Upper lobe of left lung (tissue), 6 donors: ENCODE measurements at places on chromosomes 6 and 20. TPM values are rescaled to one million over a fixed set of nuclear protein-coding genes. Genes with fewer than 3 reads are reported as not detected.

CCN6 gene
- not detected for total RNA-seq

TMEM244 gene
- not detected for total RNA-seq

TRIM15 gene
- 1.0 TPM for total RNA-seq

DNA sequence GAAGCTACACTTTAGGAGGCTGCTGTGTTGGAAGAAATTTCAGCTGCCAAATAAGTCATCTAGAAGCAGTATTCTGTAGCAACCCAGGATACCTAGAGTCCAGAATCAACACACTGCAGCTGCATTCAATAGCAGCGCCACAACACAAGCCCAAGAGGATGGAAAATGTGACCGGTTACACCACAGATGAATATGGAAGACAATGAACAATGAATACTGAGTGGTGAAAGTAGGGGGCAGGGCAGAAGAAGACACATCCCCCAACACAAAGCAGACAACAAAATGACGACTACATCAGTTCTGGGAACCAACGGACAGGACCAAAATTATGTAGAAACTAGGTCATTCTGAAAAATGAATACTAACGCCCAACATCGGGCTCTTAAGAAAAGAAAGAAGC is 38.2 kb downstream of the KIF6 start:
- no peak overlapping the region for H3K27ac ChIP-seq
- no peaks in the 10 kb centered on the region for H3K4me1 ChIP-seq
- no peak for DNase-seq
- H3K27me3 ChIP-seq = no peaks in the 10 kb centered on the region
- H3K4me3 ChIP-seq = no peak overlapping the region
- H3K36me3 ChIP-seq = no peaks in the 10 kb centered on the region

- no peak overlapping the region for H3K27ac ChIP-seq
- no peak for DNase-seq
- peaks cover 9% of the 10 kb centered on the region for H3K4me1 ChIP-seq
- H3K36me3 ChIP-seq = no peaks in the 10 kb centered on the region
- H3K4me3 ChIP-seq = no peak overlapping the region
These were observed 21.6 kb upstream of the TBC1D7 start for GRCh38 chr6:13349811-13350506.

GRCh38 chr6:147141711-147142308 is 62.4 kb upstream of the STXBP5 start:
- DNase-seq = no peak
- no peaks in the 10 kb centered on the region for H3K36me3 ChIP-seq
- no peaks in the 10 kb centered on the region for H3K27me3 ChIP-seq
- H3K27ac ChIP-seq = no peak overlapping the region

DNA sequence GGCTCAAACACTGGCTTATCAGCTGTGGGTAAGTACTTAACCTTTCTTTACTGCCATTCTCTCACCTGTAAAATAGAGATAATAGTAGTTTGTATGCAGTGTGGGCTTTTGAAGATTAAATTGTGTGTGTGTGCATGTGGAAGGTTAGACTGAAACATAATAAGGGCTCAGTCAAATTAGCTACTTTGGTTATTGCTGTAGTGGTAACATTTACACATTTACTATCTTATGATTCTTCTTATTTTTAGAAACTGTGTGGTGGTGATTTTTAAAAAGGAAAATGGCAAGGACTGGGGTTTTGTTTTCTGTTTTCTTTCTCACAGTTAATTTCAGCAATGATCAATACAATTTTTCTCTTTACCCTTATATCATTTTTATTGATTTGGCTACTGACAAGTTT is 206.9 kb downstream of the NKAIN2 start:
- no peaks in the 10 kb centered on the region for H3K4me1 ChIP-seq
- H3K27ac ChIP-seq = no peak overlapping the region
- H3K4me3 ChIP-seq = no peak overlapping the region
- no peak for DNase-seq

- H3K27ac ChIP-seq = no peak overlapping the region
- H3K4me3 ChIP-seq = no peak overlapping the region
- DNase-seq = no peak
- no peaks in the 10 kb centered on the region for H3K27me3 ChIP-seq
These were observed 80.2 kb downstream of the PLCB4 start for GRCh38 chr20:9149087-9149486.

DNA sequence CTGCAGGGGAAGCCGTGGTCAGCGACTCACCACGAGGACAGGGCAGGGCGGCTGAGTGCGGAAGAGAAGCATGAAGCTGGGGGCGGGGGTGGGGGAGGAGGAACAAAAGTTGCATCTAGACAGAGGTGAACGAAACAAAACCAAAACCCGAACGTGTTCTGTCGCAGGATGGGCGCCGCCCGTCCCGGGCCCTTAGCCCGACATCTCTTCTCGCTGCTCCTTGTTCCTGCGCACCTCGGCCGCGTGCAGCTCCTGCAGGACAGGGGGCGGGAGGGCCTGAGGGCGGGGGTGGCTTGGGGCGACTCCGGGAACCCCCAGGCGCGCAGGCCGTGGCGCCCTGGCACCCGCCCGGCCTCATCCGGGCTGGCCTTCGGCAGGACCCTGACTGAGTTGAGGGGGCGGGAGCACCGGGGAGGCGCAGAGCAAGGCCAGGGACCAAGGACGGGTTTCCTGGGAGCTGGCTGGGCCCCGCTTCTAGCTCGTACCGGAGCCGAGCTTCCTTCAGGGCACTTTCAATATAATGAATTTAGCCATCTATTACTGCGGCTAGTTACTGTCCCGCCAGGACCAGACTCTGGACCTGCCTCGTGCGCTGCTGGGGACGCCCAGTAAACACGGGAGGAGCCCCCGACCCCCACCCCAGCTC is 12.0 kb downstream of the STMN3 start:
- peaks cover 20% of the 10 kb centered on the region for H3K4me1 ChIP-seq
- no peaks in the 10 kb centered on the region for H3K36me3 ChIP-seq
- peak overlapping the region; percentile 93 for H3K27ac ChIP-seq
- peak overlapping the region; percentile 90 for H3K4me3 ChIP-seq
- DNase-seq = peak; percentile 91

DNA sequence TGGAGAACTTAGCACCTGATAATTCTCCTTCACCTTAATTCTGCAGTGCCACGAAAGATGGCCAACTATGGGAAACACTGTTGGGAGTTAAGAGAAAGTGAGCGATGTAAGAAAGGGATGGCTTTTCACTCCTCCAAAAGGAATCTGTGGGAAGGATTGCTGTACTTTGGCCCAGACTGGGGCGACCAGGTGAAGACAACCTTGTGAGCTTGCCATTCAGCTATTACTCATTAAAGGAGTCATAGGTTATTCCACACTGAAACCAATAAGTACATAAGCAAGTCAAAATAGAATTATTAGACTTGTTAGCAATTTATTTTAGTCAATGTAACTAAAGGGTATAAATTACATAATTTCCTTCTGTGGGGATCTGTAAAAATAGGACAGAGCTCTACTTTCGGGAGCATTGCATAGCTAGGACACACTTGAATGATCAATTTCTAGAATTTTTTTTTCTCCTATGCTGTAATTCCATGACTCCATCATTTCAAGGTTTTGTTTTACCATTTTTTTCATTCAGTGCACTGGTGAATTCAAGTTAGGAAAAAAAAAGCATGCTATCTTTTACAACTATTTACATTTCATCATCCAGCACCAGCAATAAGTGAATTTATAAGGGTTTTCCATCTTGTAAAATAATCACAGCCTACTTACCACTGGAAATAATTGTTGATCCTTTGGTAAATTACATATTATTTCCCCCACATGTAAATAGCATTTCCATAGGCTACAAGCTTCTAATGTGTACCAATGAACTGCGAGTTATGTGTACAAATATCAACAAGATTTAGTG is 231.7 kb downstream of the SIM1 start:
- H3K4me3 ChIP-seq = no peak overlapping the region
- no peak for DNase-seq
- H3K36me3 ChIP-seq = no peaks in the 10 kb centered on the region
- no peak overlapping the region for H3K27ac ChIP-seq
- peaks cover 4% of the 10 kb centered on the region for H3K4me1 ChIP-seq

- no peaks in the 10 kb centered on the region for H3K36me3 ChIP-seq
- peak; percentile 64 for DNase-seq
- no peaks in the 10 kb centered on the region for H3K27me3 ChIP-seq
- H3K4me3 ChIP-seq = no peak overlapping the region
- H3K27ac ChIP-seq = no peak overlapping the region
These were observed 163.5 kb downstream of the KIF6 start for GRCh38 chr6:39561536-39562266.

- H3K27me3 ChIP-seq = no peaks in the 10 kb centered on the region
- no peaks in the 10 kb centered on the region for H3K36me3 ChIP-seq
- H3K4me3 ChIP-seq = no peak overlapping the region
- no peak overlapping the region for H3K27ac ChIP-seq
These were observed 509.9 kb upstream of the POU3F2 start for GRCh38 chr6:98324446-98324845.

- no peaks in the 10 kb centered on the region for H3K4me1 ChIP-seq
- no peak overlapping the region for H3K4me3 ChIP-seq
- no peak for DNase-seq
- H3K27me3 ChIP-seq = no peaks in the 10 kb centered on the region
- no peaks in the 10 kb centered on the region for H3K36me3 ChIP-seq
These were observed 52.1 kb upstream of the PLCB1 start for GRCh38 chr20:8079976-8080375.

DNA sequence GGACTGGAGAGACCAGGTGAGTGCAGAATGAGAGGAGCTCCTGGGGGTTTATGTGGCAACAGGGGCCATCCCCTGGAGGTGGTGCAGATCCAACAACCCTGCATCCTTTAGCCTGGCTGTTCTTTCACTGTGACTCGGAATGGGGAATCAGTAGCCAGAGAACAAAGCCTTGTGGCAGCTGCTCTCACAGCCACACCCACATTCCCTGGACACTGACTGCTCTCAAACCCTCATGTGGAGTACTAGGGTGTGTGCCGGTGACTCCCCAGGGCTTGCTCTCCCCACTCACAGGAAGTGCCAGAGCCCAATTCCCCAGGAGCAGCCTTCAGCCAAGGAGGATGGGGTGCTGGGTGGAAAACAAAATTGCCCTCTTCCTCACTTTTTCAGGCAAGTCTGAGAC is 30.2 kb upstream of the GGTLC1 start:
- peak; percentile 40 for DNase-seq
- H3K27me3 ChIP-seq = no peaks in the 10 kb centered on the region
- no peaks in the 10 kb centered on the region for H3K4me1 ChIP-seq
- no peaks in the 10 kb centered on the region for H3K36me3 ChIP-seq

DNA sequence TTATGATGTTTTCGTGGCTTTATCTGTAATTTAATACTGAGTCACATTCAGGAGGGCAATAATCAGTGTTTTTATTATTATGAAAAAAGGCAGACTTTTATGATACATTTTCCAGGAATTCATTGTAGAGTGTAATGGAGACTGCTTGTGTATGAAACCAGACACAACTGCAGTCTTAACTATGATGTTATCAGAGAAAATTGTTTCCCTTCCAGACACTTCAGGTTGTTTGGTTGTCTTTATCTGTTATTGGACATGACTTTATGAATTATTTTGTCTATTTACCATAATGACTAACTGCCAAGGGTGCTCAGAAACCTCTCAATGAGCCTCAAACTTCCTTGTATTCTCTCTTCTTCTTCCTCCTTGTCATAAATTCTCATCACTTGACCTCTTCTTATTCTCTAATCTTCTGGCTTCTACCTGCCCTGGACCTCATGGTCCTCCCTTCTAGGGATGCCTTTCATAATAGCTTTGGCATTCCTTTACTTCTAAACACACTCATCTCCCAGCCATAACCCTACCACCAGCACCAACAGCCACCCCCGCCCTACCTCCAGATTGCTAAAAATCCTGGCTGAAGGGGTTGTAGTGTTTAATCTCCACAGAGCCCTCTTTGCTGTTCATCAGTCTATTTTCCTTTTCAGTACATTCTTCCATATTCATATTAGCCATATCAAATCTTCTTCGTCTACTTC is 492.5 kb downstream of the CDKAL1 start:
- no peaks in the 10 kb centered on the region for H3K27me3 ChIP-seq
- DNase-seq = no peak
- no peaks in the 10 kb centered on the region for H3K4me1 ChIP-seq
- H3K27ac ChIP-seq = no peak overlapping the region
- H3K4me3 ChIP-seq = no peak overlapping the region

DNA sequence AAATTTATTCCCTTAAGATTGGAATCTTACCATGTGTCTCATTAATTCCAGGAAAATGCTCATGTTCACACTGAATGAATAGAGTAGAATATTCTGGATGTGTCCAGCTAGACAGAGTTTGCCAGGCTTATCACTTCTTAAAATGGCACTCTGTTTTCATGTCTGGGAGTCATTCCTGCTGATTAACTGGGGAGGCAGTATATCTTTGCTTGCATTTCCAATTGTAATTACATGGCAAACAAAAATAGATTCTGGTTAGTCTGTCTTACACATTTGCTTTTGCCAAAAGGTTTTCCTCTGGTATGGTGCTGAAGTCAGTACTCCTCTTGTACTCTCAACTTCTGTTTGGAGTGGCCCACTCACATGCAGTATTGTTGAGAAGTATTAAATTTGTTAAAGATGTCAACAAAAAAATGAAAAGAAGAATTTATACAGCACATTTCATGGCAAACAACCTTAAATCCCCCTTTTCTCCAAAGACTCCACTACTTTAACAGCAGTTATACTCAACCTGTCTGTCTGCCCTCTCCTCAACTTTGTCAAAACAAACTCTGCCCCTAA is 70.2 kb downstream of the TENT5A start:
- H3K27me3 ChIP-seq = no peaks in the 10 kb centered on the region
- no peaks in the 10 kb centered on the region for H3K4me1 ChIP-seq
- no peak for DNase-seq
- no peak overlapping the region for H3K27ac ChIP-seq

DNA sequence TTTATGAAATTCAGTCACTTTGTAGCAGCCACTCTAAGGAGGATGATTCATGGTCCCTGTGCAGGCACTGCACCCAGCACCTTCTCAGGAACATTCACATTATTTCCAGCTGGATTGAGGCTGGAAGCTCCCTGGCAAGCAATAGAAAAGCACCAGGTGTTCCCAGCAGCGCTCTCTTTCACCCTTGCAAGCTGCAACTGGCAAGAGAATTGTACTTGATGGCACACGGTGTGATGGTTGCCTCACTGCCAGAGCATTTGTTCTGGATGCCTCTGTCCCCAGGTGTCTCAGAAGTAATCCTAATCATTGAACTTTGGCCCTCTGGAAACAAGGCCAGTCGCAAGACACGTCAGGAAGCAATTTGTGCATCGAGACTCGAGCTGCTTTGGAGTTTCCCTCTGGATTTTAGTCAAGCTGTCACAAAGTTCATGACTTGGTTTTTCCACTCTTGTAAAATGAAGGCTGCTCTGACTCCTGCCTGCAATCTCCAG is 24.9 kb upstream of the PHACTR2 start:
- no peaks in the 10 kb centered on the region for H3K4me1 ChIP-seq
- no peaks in the 10 kb centered on the region for H3K27me3 ChIP-seq
- H3K27ac ChIP-seq = no peak overlapping the region
- no peak overlapping the region for H3K4me3 ChIP-seq
- no peak for DNase-seq
